Stimulated activated CD8-positive, alpha-beta memory T cell treated with anti-CD3 and anti-CD28 coated beads, Interleukin-15, amount 100 ng/mL, for 48 hours (primary cell): ENCODE measurements at places on chromosomes 4 and X.

DNA sequence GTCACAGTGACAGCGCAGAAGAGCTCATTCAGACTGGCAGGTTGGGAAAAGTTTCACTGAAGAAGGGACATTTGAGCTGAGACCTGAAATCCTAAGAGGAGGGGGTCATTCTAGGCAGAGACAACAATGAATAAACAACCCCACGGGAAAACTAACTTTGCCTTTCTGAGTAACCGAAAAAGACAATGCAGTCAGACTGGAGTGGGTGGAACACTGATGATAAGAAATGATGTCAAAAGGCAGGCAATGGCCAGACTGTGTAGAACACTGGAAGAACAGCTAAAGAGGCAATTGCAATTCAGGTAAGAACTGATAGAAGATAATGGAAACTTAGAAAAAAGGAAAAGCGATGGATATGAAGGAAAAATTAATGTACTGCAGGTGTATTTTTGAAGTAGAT, 73.8 kb downstream of the CHIC2 start:
- DNase-seq: no peak

- no peak for DNase-seq
These were observed 213.1 kb upstream of the PSAPL1 start for GRCh38 chr4:7647600-7648543.

- no peak for DNase-seq
These were observed 1.0 kb upstream of the TMEM131L start for GRCh38 chr4:153465140-153465539.

GRCh38 chr4:37453999-37454800, 209.7 kb downstream of the NWD2 start:
- DNase-seq: no peak

GRCh38 chr4:138393886-138394610, 151.9 kb upstream of the SLC7A11 start:
- DNase-seq: no peak

DNA sequence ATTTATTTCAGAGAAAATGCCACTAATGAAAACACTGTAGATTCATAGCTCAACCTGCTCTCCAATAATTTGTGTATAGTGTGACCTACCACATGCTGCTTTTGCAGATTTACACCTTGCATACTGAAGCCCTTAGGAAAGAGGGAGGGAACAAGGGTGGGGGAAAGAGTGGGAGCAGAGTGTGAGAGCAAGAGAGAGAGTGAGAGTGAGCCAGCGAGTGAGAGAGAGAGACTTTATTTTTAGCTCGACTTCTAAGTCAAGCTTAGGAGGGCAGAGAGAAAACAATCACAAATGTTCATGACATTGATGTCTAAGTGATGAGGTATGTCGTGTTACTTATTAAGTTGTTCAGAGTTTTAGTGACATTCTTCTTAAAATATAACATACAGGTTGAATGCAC, 112.5 kb upstream of the HAND2 start:
- DNase-seq: no peak

- DNase-seq: no peak
These were observed 337.5 kb upstream of the KLF3 start for GRCh38 chr4:38326499-38326898.

GRCh38 chr4:80180743-80181142, 16.6 kb upstream of the PRDM8 start:
- no peak for DNase-seq

- DNase-seq: no peak
These were observed 21.8 kb downstream of the KIAA1210 start for GRCh38 chrX:119105826-119106225.

DNA sequence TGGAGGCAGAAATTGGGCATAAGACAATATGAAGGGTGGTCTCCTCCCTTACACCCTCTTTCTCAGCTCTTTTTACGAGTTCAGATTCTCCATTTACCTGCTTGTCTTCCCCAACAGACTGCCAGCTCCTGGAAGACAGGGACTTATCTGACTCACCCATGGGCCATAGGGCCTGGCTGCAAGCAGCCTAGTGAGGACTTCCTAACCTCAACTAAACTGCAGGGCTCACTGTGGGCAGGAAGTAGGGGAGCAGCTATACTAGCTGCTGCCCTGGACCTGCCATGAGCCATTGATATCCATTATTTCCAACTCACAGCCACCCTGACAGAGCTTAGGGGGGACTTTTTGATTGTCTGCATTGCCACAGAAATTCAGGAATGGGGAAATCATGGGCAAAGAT, 11.5 kb upstream of the ZNF718 start:
- DNase-seq: no peak

DNA sequence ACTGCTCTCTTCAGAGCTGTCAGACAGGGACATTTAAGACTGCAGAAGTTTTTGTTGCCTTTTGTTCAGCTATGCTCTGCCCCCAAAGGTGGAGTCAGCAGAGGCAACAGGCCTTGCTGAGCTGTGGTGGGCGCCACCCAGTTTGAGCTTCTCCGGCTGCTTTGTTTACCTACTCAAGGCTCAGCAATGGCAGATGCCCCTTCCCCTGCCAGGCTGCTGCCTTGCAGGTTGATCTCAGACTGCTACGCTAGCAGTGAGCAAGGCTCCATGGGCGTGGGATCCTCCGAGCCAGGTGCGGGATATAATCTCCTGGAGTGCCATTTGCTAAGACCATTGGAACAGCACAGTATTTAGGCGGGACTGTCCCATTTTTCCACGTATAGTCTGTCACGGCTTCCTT, 371.4 kb upstream of the AMOT start:
- DNase-seq: no peak

DNA sequence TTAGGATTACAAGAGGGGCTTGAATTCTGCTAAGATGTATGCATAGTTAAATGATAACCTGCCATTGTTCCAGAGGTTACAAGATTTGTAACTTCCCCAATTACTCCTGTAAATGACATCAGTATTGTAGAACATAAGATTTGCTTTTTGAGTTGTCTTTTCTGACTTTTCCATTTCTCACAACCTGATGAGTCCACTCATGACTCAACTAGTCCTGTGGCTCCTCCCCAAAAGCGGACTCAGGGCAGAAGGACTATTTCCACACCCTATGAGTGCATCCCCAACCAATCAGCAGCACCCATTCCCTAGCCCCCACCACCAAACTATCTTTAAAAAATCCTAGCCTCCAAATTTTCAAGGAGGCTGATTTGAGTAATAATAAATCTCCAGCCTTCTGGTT, 54.7 kb downstream of the HOPX start:
- DNase-seq: no peak

GRCh38 chr4:80115368-80116181, 42.5 kb upstream of the ANTXR2 start:
- DNase-seq: no peak

DNA sequence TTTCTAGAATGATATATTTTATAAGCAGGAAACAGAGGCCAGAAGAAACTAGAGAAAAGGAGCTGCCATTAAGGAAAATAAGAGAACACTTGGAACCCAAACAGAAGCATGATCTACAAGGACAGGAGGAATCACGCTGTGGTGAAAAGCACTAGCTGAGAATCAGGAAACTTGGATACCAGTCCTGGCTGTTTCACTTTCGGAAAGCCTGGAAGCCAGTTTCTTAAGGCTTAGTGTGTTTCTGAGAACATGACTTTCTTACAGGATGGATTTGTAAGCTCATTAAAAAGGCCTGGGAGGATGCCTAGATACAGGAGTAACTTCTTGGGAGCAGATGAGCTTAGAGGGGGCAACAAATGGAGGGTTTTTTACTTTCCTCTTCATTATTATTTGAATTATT, 36.9 kb downstream of the TLL1 start:
- DNase-seq: no peak

DNA sequence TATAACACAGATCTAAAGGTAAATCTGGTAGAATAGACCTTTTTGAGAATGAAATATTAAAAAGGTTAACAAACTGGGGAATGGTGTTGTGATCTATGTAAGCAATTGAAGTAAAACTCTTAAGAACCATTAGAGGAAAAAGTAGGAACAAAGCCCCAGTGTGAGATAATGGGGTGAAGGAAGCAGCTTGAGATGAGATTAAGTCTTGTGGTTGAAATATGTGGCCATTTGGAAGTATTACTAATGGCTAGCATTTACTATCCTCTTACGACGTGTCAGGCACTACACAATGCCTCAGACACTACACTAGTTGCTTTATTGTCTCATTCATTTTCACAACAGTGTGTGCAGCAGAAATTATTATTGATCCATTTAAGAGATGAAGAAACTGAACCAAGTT, 25.9 kb upstream of the NDNF start:
- no peak for DNase-seq

GRCh38 chrX:39195156-39195555, 393.9 kb downstream of the MID1IP1 start:
- no peak for DNase-seq

DNA sequence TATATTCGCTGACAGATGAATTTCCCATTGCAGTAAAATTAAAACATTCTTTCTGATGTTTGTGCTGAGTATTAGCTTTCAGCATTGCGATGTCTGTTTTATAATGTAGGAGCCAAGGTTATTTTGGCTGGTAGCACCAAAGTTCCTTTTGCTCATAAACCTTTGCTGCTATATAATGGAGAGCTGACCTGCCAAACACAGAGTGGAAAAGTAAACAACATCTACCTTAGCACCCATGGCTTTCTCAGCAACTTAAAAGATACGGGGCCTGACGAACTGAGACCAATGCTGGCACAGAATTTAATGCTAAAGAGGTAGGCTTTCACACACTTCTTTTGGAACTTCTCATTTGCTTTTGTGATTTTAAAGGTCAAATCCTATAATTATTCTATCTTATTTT, 46.0 kb downstream of the WDR19 start:
- no peak for DNase-seq

DNA sequence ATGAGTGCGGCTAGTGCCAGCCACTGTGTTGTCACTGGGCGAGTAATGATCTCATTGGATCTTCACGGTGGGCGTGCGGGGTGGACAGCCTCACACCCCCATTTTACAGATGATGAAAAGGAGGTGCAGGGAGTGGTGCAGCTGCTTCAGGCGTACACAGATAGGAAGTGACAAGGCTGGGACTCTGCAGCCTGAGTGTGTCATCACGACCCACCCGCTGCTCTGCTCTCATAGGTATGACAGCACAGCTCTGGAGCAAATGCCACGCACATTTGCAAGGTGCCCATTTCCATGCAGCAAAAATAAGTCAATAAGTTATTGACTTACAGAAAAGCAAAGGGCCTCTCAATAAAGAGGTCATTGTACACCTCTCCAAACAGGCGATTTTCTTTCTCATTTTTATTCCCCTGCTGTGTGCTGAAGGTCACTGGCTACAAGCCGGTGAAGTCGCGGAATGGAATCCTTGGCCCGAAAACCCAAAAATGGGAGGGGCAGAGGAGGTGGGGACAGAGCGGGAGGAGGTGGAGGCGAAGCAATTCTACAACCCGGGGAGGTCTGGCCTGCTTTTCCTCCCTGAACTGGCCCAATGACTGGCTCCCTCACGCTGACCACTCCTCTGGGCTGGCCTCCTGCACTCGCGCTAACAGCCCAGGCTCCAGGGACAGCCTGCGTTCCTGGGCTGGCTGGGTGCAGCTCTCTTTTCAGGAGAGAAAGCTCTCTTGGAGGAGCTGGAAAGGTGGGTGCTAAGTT, at the start of gene SOD3:
SOD3 (plus strand) TSS at position 658 of the 750 bp plus-strand sequence. CDS start 3,949 bp downstream, outside the sequence.
- no peak for DNase-seq

GRCh38 chr4:174860588-174860987, 31.5 kb upstream of the GLRA3 start:
- DNase-seq: no peak

GRCh38 chr4:179272282-179272681, 1830.0 kb upstream of the AGA start:
- DNase-seq: no peak

DNA sequence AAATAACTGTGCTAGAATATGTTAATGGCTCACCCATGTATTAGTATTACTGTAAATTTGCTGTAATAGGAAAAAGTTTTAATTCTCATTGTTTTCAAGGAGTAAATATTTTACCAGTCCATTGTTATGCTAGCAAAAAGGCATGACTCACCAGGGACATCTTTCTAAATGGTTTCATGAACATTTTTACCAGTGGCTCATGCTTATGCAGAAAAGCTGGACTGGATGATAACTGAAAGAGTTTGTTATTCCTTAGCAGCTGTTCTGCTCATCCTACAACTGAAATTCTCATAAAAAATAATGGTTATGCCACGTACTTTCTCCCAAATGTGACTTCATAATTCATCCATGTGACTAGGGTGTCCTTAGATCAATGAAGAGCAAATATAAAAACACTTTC, 111.9 kb upstream of the PCDH18 start:
- DNase-seq: no peak

- no peak for DNase-seq
These were observed 54.7 kb downstream of the SLC9A6 start for GRCh38 chrX:136039968-136040367.

GRCh38 chr4:109952612-109953011, 39.9 kb downstream of the EGF start:
- no peak for DNase-seq

DNA sequence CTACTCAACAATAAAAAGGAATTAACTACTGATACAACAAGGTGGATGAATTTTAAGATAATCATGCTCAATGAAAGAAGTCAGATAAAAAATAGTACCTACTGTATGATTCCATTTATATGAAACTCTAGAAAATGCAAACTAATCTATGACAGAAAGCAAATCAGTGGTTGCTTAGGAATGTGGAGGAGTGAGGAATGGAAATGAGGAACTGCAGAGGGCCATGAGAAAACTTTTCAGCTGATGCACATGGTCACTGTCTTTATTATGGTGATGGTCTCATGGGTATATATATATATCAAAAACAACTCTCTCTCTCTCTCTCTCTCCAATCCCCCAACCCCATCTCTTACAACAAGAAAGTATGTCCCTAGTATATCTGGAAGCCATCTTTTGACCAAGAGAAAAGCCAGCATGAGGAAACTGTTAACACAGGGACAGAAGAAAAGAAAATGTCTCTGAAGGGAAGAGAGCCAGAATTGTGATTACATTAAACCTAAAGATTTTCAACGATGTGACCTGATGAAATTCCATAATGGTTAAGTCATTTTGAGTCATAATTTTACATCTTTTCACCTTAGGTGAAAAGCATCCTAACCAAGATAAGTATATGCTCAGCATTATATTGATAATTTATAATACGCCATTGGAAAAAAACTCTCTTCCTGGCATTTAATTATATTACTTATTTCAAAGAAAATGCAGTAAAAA, 8.5 kb upstream of the NFKB1 start:
- DNase-seq: no peak

DNA sequence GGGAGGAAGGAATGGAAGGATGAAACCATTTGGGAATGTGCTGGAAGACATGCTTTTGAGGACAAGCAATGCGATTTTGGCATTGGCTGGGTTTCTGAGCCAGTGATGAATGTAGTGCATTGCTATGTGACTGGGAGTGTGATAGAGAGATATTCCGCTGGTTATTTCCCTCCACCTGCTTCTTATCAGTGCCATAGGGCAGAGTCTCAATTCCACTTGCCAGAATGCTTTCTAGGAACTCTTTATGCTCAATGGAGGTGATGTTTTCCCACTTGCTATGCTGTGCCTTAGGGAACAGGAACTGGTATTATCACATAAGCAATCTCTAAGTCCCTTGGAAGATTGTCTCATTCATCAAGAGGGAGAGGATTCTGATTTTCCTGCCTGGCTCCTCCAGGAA, 28.0 kb downstream of the TBL1X start:
- no peak for DNase-seq

DNA sequence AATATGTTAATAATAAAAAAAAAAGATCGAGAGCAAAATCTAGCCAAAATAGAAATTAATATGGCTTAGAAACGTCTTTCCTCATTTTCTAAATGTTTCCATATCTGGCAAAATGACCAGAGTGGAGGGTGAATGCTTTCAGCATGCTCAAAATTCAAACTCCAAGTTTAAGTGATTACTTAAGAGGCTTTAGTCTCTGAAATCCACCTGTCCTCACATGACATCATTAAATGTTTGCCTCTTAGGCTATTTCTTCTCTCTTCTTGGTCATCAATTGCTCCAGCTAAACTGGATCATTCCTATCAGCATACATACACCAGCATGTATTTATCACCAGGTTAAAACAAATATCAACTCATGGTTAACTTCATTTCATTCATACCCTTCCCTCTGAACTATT, 54.5 kb upstream of the ATXN3L start:
- DNase-seq: no peak
